ENCODE measurements at places on chromosomes 6 and 20. TPM values are rescaled to one million over a fixed set of nuclear protein-coding genes. Genes with fewer than 3 reads are reported as not detected.
A peak's percentile ranks its signal among the peaks of the same experiment; 100 is the strongest.

DNA sequence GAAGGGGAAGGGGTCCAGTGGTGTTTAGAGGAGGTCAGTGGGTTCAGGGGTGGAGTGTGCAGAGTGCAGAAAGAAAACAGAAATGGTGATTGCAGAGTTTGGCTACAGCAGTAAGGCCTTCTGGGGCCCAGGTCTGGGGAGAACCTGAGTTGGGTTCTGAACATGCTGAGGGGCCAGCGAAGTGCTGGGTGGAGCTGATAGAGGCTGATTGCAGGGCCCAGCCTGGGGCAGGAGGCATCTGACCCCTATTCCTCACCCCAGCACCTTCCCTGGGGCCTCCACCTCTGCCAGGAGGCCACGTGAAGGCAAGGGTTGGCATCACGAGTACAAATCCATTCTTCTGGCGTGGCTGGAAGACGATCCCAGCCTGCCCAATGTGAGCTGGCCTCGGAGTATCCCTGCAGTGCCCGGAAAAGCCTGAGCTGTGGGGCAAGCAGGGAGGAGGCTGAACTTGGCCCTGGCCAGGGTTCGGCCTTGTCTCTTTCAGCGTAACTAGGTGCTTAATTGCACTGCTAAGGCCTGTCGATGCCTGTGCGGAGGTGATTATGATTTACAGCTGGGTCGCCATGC, 35.3 kb downstream of the VSTM2L start:
- DNase-seq, result no peak

DNA sequence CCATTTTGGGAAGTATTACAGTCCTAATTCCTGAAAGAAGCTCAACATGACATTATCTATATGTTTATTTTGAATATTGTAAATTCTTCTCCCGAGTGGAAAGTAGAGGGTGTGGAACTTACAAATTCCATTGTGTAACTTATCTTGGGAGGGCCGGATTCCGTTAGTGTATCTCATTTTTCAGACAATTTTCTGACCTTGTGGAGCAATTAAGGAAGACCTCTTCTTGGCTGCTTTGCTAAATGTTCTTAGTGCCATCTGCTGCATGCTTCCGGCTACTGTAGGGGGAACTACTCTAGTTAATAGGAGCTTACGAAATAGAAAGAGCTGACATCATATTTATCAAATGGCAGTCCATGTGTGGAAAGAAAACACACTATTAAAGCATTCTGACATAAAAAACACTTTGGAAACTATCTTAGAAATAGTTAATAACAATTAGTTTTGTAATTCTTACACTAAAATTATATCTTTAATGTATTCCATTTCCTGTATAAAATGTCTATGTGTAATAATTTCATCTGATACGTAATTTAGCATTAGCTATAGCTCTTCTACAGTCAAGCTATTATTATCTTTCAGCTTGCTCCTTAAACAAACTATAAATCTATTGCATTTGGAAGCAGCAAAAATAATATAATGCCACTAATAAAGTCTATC, 41.5 kb upstream of the KCNQ5 start:
- DNase-seq, result peak; percentile 87

GRCh38 chr6:157221049-157221816, 102.1 kb downstream of the TMEM242 start:
- DNase-seq, result peak; percentile 54

- no peak for DNase-seq
These were observed 51.0 kb upstream of the IL20RA start for GRCh38 chr6:137095651-137096238.

GRCh38 chr6:135568379-135568778, 70.8 kb upstream of the AHI1 start:
- peak; percentile 73 for DNase-seq

DNA sequence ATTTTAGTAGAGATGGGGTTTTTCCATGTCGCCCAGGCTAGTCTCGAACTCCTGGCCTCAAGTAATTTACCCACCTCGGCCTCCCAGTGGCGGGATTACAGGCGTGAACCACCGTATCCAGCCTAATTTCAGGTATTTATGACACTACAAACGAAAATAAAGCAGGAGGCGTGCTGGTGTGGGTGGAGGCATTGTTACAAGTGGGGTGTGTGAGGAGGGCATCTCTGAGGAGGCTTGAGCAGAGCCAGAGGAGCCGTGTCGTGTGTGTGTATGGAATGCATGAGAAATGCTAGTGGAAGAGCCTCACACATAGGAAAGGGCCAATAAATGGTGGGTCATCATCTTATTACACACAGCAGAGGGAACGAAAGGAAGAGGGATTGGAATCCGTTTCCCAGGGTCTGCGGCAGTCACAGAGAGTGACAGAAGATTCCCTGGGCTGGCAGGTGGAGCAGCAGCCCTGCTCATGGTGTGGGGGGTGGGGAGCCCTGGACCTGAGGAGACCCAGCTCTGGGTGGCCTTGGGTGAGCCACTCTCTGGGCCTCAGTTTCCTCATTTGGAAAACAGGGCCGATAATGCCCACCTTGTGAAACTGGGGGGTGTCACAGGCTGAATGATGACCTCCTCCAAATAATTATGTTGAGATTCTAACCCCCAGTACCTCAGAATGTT, 17.2 kb upstream of the PEDS1 start:
- DNase-seq, result no peak

ZC2HC1B gene
- not detected for total RNA-seq

FKBP1C gene
- 1.1 TPM for total RNA-seq

RPS6KA2 gene
- 1.9 TPM for total RNA-seq

LYRM4 gene
- 29.0 TPM for total RNA-seq

Measured in M059J (cell line).